ENCODE measurements at places on chromosomes 7 and 10. TPM values are rescaled to one million over a fixed set of nuclear protein-coding genes. Genes with fewer than 3 reads are reported as not detected.

GRCh38 chr7:24743471-24743870 is 13.8 kb downstream of the GSDME start:
- DNase-seq, result no peak

GRCh38 chr10:1418031-1418550 is 319.2 kb downstream of the ADARB2 start:
- no peak for DNase-seq

DNA sequence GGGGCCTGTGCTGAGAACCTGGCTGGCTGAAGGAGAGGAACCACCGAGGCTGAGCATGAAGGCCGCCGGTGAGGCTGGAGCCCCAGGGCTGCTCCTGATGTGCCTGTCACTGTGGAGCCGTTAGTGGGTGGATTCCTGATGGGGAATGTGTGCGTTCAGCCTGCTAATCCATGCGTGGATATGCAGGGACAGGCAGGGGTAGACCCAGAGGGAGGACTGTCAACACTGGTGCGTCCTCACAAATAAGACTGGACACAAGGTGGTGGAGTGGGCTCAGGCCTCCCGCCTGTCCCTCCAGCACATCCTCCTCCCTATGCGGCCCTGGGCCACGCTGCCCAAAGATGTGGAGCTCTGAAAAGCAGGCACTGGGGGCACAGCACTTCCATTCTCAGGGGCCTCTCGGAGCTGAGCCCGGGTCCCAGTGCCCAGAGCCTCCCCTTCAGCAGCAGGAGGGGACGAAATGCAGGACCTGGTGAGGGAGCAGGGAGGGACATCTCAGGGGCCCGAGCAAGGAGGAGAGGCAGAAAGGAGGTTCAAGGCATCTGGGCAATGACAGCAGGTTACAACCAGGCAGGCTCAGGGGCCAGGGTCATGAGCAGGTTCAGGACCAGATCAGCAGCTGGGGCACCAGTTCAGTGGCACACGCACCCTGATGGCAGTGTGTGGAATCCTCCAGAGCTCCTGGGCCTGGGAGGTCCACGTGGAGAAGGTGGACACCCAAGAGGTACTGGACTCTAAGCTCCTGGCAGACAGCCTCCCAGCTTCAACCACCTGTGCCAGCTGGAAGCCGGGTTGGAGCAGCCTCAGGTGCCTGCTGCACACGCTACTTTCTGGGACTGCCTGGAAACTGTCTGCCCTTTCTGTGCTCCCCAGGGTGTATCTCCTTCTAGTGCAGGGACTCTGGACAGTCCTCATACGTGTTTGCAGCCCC is 33.5 kb upstream of the ANTXRL start:
- no peak for DNase-seq

DNA sequence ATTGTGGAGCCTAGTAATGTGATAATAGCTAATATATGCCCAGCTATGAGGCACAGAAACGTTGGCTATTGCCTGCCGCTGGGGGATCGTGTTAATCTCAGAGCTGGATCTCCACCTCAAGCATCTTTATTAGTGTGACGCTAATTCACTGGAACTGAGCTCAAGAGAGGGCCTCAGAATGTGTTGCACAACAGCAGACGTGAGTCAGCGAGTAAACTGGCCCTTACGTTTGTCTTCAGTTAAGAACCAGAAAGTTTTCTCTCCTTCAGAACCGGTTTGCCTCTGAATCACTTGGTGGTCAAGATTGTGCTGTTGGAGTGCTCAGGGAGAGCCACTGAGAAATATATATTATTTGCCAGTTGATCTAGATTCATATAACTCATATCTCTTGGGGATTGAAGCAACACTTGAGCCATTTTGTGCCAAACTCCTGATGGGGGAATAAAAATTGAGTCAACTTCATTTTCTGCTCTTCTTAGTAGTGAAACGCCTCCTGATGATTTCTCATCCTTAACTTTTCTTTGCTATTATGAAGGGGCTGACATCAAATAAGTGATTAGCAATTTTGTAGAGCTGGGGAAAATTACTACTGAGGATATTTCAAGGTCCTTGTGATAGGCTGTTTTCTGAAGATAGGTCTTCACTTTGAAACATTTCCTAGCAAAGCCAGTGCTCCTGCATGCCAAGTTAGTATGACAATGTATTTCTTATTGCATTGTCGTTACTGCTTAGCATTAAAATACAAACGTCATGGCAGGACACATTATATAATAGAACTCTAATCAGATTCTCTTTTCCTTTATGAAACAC is 22.3 kb downstream of the BZW2 start:
- peak; percentile 81 for DNase-seq

- DNase-seq, result no peak
Observed at GRCh38 chr7:35571611-35572240, 123.2 kb downstream of the HERPUD2 start.

DNA sequence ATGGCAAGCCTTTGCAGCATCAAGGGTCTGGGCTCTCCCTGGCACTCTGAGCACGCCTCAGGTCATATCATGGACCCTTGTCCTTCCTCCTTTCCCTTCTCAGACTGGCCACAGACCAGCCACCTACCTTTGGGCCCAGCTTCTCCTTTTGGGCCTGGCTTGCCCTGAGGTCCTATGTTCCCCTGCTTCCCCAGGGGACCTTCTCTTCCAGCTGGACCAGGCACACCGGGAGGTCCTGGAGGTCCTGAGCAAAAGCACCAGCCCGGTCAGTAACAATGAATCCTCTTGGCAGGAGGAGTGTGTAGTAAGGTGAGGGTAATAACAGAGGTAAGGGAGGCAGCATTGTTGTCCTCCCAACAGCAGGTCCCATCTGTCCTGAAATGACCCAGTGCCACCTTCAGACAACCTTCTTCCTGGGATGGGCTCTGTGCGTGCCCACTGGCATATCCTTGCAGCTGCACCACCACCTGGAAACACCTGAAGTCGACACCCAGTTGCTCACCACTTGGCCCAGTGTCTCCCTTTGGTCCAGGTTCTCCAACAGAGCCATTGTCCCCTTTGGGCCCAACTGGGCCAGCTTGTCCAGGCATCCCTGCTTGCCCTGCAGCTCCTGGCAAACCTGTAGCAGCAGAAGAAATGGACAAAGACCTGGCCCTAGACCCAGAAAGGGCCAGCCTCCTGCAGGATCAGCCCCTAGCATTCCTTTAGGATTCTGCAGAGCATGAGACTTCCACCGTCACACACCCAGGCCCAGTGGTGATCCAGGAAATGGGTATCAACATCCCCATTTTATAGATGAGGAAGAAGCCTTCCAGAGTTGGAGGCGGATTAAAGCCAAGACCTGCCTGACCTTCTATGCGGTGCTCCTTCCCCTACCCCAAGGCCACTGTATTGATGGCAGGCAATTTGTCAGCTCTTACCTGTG is 6.4 kb downstream of the SFTPD start:
- DNase-seq, result no peak

GRCh38 chr10:132396494-132397035 is 435 bp upstream of the PWWP2B start:
- DNase-seq, result peak; percentile 99

- DNase-seq, result no peak
Observed at GRCh38 chr10:89134963-89135362, 72.2 kb downstream of the CH25H start.

GRCh38 chr7:153399554-153399940 is 640.0 kb downstream of the ACTR3B start:
- no peak for DNase-seq

DNA sequence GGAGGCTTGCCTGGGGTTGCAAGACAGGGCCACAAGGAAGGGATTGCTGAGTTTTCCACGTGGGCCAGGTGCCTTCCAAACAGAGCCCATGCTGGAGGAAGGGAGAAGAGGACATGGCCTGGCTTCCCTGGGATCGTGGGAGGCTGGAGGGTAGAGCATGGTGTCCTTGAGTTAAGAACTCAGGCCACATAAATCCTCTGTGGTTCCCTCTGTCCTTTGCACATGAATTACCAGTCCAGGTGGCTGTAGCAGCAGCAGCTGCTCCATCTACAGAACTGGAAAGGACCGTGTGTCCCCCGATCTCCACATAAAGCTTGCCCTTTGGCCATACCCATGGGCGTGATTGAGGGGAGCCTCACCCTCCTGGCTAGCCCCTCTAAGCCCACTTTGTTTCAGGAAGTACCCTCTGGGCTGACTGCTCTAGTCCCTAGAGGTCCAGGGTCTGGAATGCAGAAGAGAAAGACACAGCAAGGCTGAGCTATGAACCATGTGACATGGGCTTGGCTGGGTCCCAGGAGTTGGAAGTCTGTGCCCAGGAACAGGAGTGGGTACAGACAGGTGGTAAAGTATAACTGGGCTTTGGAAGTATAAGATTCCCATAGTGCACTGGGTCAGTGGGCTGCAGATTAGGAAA is 84.9 kb downstream of the C10orf105 start:
- peak; percentile 32 for DNase-seq

GRCh38 chr7:130418306-130418705 is 22.5 kb downstream of the CEP41 start:
- no peak for DNase-seq

- DNase-seq, result peak; percentile 2
Observed at GRCh38 chr7:130890176-130891020, 156.4 kb upstream of the KLF14 start.

DNA sequence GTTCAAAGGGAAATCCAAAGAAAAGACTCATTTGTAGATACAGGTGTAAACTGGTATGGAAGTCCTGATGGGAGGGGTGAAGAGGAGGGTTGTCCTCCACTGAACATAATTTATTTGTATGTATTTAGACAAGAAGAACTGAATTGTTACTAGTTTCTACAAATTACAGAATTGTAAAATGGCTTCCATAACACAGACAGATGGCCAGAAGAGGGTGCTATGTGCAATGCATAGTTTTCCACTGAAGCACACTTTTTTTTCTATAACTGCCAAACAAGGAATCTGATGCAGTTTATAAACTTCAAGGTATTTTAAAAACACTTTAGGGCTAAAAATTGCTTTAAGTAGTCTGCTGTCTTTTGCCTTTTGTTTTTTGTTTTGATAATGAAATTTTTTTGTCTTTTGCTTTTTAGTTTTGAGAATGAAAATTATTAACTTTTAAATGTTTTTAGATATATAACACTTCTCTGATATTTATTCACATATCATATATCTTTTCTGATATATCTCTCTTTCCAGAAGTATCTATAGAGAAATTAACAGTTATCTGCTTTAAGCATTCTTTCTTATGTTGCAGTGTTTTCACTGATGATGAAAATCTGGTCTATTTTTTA is 58.5 kb downstream of the PHYHIPL start:
- no peak for DNase-seq

GRCh38 chr7:4784799-4785198 is 9.4 kb downstream of the AP5Z1 start:
- no peak for DNase-seq

DNA sequence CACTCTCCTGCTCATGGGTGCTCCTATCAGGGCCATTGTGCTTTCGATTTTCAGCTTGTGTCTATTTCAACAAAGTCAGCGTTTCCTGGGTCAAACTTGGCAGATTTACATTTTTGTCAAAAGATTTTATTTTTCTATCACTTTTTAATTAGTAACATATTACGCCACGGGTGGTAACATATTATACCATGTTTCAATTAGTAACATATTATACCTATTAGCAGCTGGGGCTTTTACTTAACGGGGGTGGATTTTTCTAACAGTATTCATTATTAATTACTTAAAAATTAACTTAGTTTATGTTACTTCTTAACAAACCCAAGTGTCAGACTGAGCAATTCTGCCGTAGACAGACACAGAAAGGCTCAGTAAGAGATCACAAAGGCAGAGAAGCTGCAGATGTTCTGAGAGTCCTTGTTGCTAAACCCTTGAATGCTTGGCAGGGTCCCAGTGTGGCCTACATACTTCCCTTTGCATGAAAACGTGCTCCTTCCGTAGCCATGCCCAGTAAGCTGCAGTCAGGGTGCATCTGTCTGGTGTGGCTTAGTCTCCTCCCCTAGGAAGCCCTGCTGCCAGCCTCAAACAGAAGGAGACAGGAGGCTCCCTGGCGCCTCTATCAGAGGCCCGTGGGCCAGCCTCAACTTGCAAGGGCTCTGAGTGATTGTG is 263.1 kb upstream of the CXCL12 start:
- peak; percentile 56 for DNase-seq

DNA sequence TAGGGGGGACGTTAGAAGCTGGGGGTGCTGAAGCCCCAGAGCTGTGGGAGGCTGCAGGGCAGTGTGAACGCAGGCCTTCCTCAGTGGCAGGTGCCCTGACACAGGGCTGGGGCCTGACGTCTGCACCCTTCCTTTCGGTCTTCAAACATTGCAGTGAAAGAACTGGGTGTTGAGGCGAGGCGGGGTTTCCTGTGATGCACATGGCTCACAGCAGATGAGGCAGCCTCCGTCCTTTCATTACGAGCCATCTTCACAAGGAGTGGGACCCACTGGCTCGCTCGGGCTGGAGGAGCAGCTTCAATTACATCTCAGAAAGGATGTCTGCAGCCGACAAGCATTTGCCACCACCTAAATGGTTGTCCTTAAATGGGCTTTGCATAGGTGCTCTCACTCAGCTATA is 180.3 kb upstream of the SHH start:
- DNase-seq, result no peak

- no peak for DNase-seq
Observed at GRCh38 chr10:11568578-11568977, 42.9 kb downstream of the USP6NL start.

DNA sequence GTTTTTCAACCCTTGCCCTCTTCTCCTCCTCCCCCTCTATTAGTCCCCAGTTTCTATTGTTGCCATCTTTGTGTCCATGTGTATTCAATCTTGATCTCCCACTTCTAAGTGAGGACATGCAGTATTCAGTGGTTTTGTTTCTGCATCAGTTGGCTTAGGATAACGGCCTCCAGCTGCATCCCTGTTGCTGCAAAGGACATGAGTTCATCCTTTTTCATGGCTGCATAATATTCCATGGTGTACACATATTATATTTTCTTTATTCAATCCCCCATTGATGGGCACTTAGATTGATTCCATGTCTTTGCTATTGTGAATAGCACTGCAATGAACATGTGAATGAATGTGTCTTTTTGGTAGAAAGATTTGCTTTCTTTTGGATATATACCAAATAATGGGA is 190.4 kb upstream of the LYZL1 start:
- no peak for DNase-seq

The CCL24 gene
- total RNA-seq, result not detected

The TMEM225B gene
- total RNA-seq, result 0.29 TPM

The DENND2A gene
- 0.36 TPM for total RNA-seq

The SLC26A3 gene
- total RNA-seq, result not detected

The TAS2R3 gene
- total RNA-seq, result 3.2 TPM

The EIF4H gene
- 270 TPM for total RNA-seq

The ETV1 gene
- 15.9 TPM for total RNA-seq

The WNT8B gene
- not detected for total RNA-seq

The EBLN1 gene
- total RNA-seq, result not detected
